ENCODE measurements at places on chromosomes 5 and 9.

DNA sequence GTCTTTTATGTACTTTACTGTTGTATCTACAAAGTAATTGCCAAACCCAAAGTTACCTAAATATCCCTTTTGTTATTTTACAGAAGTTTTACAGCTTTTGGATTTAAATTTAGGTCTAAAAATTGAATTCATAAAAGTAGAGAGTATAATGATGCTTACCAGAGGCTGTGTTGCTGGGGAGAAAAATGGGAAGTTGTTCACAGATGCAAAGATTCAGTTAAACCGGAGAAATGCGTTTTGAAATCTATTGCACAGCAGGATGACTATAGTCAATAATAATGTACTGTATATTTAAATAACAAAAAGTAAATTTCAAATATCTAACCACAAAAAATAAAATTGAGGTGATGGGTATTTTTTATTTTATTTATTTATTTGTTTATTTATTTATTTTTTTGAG lies 2.6 kb upstream of the ANKRD18A start:
- DNase-seq: no peak

DNA sequence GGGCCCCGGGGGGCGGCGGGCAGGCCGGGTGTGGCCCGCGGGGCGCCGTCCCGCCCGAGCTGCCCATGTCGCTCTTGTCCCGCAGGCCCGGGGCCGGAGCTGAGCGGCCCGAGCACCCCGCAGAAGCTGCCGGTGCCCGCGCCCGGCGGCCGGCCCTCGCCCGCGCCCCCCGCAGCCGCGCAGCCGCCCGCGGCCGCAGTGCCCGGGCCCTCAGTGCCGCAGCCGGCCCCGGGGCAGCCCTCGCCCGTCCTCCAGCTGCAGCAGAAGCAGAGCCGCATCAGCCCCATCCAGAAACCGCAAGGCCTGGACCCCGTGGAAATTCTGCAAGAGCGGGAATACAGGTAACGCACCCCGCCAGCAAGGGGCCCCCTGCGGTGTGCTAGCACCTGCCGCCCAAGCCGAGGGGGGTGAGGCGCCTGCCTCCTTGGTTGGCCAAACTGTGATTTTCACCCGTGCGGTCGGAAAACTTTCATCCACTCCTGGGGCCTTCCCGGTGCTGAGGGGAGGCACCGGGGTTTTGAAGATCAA lies 32.1 kb downstream of the SMARCA2 start:
- DNase-seq: no peak

- DNase-seq: no peak
Observed at GRCh38 chr5:110769000-110769681, 30.3 kb downstream of the SLC25A46 start.

DNA sequence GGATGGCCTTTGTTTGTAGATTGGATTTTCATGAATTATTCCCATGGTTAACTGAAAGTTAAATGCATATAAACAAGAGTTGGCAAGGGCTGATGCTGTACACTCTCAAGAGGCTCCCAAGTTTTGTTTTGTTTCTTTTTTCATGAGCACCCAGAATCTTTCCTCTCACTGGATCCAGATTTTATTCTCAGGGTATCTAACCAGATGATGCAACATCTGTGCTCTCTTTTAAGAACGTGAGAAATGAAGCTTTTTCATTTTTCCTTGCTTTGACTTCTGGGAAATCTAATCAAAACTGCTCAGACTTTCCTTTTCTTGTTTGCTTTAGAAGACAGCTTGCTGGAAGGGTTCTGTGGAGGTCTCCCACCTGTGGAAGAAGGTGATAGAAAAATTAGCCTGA lies 142.7 kb upstream of the SLC12A2 start:
- DNase-seq: no peak

DNA sequence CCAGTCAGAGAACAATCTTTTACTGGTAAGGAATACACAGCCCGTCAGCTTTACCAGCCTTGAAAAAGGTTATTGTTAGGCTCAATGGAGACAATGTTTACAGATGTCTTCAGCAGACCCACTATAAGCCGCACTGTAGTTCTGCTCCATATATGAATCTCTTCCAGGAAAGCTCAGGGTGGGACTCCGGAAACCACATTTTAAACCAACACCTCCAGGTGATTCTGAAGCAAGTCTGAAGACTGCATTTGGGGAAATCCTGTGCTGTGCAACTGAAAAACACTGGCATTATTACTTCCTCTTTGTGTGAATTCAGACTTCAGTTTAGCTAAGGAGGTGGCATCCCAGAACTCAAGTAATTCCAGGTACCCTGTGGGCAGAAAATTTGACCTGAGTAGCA lies 3.5 kb downstream of the GZMK start:
- peak; percentile 0 for DNase-seq

DNA sequence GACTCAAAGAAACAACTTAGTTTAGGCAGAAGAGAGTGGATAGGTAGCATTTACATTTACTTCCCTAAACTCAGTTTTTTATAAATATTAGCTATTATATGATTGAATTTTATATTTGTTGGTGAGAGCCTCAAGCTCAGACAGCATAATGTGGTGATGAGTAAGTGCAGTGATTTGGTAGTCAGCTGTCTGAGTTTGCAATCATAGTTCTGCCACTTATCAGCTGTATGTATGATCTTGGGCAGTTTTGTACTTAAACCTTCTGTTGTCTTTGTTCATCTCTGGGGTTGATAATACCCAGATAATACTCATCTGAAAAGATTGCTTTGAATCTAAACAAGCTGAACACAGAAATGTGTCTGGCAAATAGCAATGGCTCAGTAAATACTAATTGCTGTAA lies 108.8 kb downstream of the ANXA1 start:
- DNase-seq: no peak

DNA sequence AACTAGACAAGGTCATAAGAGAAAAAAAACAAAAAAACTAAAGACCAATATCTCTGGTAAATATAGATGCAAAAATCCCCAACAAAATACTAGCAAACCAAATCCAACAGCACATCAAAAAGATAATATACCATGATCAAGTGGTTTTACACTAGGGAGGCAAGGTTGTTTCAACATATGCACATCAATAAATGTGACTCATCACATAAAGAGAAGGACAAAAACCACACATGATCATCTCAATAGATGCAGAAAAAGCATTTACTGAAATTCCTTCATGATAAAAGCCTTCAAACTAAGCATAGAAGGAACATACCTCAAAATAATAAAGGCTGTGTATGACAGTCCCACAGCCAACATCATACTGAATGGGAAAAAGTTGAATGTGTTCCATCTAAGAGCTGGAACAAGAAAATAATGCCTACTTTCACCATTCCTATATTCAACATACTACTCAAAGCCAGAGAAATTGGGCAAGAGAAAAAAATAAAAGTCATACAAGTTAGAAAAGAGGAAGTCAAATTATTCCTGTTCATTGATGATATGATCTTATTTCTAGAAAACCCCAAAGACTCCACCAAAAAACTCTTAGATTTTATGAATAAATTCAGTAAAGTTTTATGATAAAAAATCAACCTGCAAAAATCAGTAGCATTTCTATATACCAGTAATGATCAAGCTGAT lies 72.2 kb upstream of the FAM169A start:
- DNase-seq: peak; percentile 14

DNA sequence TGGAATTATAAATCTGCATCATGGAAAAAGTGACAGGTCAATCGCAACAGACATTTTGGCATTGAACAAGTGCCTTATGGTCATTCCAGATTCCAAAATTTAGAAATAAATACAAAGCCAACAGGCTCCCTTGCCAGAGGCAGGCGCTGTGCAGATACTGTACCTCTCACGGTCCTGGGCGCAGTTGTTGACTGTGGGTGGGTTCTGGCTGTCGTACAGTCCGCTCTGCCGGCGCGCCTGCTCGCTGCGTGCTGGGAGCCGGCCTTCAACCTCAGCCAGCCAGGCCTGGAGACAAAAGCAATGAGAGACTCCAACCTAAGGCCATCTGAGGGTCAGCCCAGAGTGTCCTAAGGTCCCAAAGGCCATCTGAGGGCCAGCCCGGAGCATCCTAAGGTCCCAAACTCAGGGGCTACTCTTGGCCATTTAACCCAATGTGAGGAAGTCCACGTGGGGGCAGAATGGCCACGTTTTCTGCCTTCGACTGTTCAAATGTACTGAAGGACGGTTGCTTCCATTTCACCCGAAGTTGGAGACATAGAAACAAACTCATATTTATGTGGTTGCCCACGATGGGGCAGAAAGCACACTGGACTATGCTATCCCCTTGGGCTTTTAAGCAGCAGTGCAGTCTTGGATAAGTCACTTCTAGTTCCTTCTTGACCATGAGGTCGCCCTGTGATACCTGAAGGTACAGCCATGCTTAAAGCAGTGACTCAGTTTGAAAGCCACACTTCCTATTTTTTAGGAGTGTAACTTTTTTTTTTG lies 65.2 kb downstream of the USP20 start:
- DNase-seq: peak; percentile 73

GRCh38 chr5:107869438-107870115 lies 198.8 kb upstream of the EFNA5 start:
- no peak for DNase-seq

GRCh38 chr5:142063878-142064331 lies 44.7 kb upstream of the NDFIP1 start:
- peak; percentile 37 for DNase-seq

Measured in suppressor macrophage treated with lipopolysaccharide for 4 hours (primary cell).